ENCODE measurements at places on chromosomes 7 and 10.

DNA sequence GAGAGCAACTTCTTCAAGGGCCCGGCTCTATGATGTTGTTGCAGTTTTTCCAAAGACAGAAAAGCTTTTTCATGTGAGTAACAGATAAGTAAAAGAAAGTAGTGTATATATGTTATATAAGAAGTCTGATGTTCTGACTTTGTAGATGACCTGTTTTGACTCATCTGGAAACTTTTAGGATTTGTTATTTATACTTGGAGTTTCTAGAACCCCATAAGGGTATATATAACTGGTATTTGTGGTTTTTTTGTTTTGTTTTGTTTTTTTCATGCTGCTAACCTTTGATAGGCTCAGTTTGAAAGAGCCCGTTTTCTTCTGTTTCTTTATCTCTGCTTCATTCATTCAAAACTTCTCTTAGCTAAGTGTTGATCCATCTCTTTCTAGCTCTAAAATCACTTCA, 7.3 kb downstream of the RPP30 start:
- no peak for DNase-seq

DNA sequence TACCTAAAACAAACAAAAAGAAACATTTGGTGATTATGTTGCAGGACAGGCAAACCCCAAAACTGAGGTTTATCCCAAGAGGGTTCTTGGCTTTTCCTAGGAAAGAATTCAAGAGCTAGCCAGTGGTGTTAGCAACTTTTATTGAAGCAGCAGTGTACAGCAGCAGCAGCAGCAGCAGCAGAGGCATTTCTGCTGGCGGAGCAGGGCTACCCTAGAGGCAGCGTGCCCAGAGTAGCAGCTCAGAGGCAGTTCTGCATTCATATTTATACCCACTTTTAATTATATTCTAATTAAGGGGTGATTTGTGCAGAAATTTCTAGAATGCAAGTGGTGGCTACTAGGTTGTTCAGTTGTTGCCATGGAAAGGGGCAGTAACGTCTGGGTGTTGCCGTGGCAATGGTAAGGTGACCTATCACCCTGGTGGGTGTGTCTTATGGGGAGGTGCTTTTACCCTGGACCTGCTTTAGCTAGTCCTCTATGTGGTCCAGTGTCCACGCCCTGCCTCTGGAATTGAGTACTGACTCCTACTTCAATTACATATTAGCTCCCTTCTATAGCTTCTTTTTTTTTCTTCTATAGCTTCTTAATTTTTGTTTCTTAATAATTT, 53.9 kb downstream of the VCL start:
- DNase-seq = no peak

DNA sequence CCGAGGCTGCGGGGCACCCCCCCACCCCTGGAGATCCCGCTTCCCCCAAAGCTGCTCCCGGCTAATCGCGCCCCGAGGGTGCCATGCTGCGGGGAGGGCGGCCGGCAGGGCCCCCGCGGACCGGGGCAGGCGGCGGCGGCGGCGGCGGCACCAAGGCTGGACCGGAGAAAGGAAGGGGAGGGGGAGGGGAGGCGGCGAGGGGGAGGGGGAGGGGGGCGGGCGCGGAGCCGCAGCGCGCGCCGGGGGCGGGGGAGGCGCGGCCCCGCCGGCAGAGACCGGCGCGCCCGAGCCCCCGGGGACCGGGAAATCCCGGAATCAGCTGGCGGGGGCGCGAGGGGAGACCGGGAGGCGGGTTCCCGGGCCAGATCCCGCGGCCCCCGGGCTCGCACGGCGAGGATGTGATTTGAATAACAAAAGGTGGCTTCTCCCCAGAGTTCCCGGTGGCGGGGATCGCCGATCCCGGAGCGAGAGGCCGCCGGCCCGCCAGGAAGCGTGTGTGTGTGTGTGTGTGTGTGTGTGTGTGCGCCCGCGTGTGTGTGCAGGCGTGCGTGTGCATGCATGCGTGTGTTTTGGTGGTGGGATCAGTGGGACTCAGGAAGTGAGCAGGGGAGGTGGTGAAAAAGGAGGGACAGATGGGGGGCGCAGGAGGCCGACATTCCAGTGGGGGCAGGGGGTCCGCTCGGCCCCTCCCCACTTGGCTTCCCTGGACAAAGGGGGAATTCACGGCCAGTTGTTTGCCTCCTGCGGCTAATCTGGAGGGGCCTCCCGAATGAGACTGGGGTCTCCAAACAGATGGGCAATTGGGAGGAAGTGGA, 99.5 kb downstream of the HIP1 start:
- DNase-seq = no peak

- no peak for DNase-seq
Observed at GRCh38 chr10:86226781-86227201, 139.8 kb downstream of the GRID1 start.

DNA sequence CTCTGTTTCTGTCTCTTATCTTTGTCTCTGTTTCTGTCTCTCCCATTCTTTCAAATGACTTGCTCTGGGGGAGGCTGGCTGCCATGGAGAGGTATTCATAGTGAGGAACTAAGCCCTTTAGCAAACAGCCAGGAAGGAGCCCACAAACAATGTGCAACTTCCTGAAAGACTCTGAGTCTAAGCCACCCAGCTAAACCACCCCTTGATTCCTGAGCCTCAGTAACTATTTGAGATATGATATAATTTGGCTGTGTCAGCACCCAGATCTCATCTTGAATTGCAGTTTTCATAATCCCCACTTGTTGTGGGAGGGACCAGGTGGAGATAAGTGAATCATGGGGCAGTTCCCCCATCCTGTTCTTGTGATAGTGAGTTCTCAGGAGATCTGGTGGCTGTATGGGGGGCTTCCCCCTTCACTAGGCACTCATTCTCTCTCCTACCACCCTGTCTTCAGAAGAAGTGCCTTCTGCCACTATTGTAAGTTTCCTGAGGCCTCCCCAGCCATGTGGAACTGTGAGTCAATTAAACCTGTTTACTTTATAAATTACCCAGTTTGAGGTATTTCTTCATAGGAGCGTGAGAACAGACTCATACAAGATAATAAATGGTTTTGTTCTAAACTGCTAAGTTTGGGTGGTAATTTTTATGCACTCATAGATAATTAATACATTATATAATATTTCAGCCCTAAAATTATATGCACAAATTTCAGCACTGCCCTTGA, 121.2 kb upstream of the FOXP2 start:
- DNase-seq = no peak

- no peak for DNase-seq
Observed at GRCh38 chr10:117763528-117763927, 221.0 kb downstream of the EMX2 start.

Data from stimulated activated CD8-positive, alpha-beta memory T cell treated with anti-CD3 and anti-CD28 coated beads, Interleukin-7, amount 100 ng/mL, for 1 hour (primary cell).